Tongue (tissue), 3 donors: ENCODE measurements at places on chromosomes 16 and 17. TPM values are rescaled to one million over a fixed set of nuclear protein-coding genes. Genes with fewer than 3 reads are reported as not detected.

The STX1B gene
- total RNA-seq = 0.92 TPM

The EVPLL gene
- 3.5 TPM for total RNA-seq

The ERBB2 gene
- total RNA-seq = 97.8 TPM

The RPL19 gene
- 1,626 TPM for total RNA-seq

The GAS2L2 gene
- total RNA-seq = not detected

- DNase-seq = no peak
These were observed 540 bp upstream of the ACLY start for GRCh38 chr17:41919165-41919817.

DNA sequence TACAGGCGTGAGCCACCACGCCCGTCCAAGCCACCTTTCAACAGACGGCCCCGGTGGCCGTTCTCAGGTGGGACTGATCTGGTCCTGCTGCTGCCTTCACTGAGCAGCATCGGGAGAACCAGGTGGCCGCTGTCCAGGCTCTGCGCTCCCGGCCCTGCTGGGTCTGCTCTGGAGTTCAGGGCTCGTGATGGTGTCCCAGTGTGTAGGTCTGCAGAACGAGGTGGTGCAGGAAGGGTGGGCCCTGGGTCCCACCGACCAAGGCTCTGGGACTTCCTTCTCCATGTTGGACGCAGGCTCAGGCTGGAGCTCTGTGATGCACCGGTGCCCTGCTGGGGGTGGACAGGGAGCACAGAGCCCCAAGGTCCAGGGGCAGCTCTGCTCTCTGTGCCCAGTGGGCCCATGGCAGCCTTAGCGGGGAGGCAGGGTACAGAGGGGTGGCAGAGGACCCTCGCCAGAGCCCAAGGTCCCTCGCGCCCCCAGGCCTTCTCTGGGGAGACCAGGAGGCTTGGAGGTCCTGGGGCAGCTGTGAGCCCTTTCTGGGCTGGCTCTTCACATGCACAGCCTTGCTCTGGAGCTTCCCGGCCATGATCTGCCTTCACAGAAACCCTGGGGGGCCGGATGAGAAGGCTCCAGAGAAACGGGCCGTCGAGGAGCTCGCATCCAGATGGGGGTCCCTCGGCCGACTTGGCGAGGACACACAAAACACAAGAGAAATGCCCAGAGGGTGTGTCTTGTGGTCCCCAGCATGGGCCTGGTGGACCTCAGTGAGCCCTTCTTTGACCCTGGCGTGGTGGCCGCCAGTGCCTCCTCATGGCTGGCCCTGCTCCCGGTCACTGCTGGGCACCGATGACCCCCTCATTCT is 26.9 kb upstream of the BAHCC1 start:
- DNase-seq = no peak

DNA sequence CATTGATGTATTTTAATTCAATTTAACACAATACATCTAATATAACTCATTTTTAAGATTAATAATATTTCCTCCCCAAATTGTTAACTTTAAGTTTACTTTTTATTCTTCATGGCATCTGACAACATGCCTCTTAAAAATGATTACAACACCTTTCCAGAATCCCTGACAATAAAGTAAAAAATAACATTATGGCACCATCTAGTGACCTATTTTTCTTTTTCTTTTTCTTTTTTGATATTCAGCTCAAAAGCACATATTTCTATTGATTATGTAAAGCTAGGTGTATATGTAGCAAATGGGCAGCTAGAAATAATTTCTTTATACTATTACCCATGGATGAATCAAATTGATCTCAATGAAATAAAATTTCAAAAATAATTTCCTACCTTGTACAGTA is 834.3 kb upstream of the CDH8 start:
- peak; percentile 9 for DNase-seq

- no peak for DNase-seq
These were observed 9.7 kb downstream of the GAA start for GRCh38 chr17:80110927-80111701.
